ENCODE measurements at places on chromosomes 7 and 10.

GRCh38 chr10:15642095-15642494, 77.6 kb downstream of the ITGA8 start:
- no peaks in the 10 kb centered on the region for H3K27me3 ChIP-seq
- H3K27ac ChIP-seq, result no peak overlapping the region
- H3K4me3 ChIP-seq, result no peak overlapping the region
- H3K36me3 ChIP-seq, result no peaks in the 10 kb centered on the region
- no peaks in the 10 kb centered on the region for H3K4me1 ChIP-seq
- no peak for DNase-seq

DNA sequence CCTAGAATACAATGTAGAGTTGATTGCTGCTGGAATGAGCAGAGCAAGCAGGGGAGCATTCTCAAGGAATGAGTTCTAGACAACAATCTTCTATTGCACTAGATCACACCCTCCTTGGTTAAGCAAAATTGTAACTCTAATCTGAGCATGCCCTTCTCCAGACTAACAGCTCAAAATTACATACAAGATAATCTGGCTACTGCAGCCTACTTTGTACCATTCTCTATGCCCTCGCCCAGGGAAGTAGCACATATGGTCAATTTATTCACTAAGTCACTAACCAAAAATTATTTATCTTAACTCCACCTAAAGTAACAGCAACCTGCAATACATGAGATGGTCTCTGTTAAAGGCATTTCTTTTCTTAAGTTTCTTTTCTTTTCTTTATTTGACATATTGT, 42.5 kb upstream of the KCTD7 start:
- H3K36me3 ChIP-seq, result no peaks in the 10 kb centered on the region
- no peak overlapping the region for H3K27ac ChIP-seq
- H3K4me1 ChIP-seq, result peaks cover 4% of the 10 kb centered on the region
- no peaks in the 10 kb centered on the region for H3K27me3 ChIP-seq

GRCh38 chr10:126114884-126115555, 218.7 kb downstream of the FANK1 start:
- H3K36me3 ChIP-seq, result no peaks in the 10 kb centered on the region
- DNase-seq, result no peak
- no peak overlapping the region for H3K27ac ChIP-seq
- no peaks in the 10 kb centered on the region for H3K4me1 ChIP-seq
- H3K27me3 ChIP-seq, result no peaks in the 10 kb centered on the region

DNA sequence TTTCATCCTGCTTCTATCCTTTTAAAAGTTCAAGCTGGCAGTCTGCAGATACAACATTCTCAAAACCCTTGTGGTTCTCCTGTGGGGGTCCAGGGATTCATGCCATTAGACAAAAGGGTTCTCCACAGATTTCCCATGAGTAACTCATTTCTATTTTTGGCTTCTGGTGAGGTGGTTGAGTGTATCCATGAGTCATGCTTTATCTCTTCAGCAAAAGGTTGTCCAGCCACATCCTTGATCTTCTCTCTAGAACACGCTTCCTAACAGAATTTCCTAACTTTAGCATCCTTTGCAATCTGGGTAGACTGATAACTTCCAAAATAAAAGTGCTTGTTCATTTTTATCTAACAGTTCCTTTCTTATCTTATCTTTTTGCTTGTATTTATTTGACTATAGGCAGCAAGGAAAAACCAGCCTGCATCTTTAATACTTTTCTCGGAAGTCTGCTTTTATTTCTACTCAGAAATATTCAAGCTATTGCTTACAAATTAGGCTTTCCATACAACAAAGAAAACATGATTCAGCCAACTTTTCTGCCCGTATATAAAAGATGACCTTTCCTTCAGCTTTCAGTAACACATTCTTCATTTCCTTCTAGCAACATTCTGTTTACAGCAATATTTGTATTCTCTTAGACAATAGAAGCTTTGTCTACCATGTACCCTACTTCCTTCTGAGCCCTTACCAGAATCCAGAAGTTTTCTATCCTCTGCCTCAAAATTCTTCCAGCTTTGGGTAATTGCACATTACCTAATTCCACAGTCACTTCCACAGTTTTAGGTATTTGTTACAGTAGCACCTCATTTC, 79.3 kb upstream of the IL6 start:
- H3K27ac ChIP-seq, result no peak overlapping the region
- no peaks in the 10 kb centered on the region for H3K4me1 ChIP-seq
- H3K27me3 ChIP-seq, result no peaks in the 10 kb centered on the region
- no peaks in the 10 kb centered on the region for H3K36me3 ChIP-seq
- no peak for DNase-seq

GRCh38 chr10:78251016-78251385, 217.3 kb downstream of the RPS24 start:
- H3K36me3 ChIP-seq, result no peaks in the 10 kb centered on the region
- no peak for DNase-seq
- H3K4me3 ChIP-seq, result no peak overlapping the region

Data from esophagus squamous epithelium (tissue), 5 donors.